ENCODE measurements at places on chromosomes 5 and 9.

DNA sequence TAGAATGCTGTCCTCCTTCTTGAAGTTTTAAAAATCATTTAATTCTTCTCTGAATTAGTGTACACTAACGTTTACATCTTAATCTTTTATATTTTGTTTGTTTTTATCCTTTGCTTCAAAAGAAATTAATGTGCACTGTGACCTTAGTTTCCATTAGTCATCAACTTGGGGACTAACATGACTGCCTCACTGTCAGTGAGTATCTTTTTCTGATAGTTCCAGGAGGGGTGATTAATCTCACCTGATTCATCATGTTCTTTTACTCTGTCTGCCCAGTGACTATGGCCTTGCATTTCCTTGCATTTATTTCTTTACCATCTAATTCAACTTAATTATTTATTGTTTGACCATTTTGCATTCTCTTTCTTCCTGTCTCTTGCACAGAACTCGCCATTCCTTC lies 33.4 kb upstream of the NR3C1 start:
- DNase-seq: no peak

GRCh38 chr9:95067897-95068296 lies 249.6 kb downstream of the FANCC start:
- DNase-seq: peak; percentile 45

- no peak for DNase-seq
Observed at GRCh38 chr5:153991168-153991567, 47.5 kb downstream of the FAM114A2 start.

GRCh38 chr9:107345327-107345726 lies 62.2 kb downstream of the RAD23B start:
- peak; percentile 50 for DNase-seq

DNA sequence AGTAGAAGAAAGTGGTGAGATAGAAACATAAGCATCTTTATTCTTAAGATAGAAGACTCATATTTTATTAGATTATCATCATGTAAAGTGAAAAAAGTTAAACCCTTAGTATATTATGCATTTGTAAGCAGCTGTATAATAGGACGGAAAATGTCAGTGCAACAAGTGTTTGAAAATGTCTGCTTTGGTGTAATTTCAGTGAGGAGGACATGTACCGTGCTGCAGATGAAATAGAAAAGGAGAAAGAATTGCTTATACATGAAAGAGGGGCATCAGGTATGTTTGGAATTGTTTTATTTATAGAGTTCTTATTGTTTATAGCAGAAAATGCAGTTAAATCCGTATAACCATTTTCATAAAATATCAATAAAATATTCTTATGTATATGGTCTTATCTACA lies 8.9 kb downstream of the OTULIN start:
- no peak for DNase-seq

GRCh38 chr5:102211165-102211564 lies 84.9 kb downstream of the SLCO4C1 start:
- no peak for DNase-seq

DNA sequence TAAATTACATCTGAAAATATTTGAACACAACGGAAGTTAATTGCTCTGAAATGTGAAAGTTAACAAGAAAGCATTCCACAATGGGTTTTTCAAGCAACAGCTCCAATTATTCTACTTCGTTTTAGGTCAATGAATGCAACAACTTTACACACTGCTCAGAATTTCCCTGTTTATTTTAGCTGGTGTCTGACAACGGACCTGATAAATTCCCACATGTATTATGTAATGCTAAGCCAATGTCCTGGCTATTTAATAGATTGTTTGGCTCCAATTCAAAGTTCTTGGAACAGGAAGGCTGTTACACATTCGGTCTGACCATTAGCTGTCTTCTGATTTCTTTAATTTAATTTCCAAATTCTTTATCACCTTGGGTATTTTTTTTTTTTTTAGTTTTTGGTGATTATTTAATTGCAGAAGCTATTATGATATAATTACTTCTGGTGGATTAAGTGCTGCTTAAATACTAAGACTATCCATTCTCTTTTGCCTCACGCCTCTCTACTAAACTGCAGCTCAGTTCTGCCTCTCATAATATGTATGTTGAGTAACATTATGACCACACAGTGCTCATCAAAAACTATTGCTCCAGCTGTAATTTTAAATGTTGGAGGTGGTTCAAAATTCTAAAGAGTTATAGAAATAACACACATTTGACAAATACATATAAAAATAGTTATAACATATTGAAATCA lies 57.9 kb downstream of the MEF2C start:
- DNase-seq: peak; percentile 59

DNA sequence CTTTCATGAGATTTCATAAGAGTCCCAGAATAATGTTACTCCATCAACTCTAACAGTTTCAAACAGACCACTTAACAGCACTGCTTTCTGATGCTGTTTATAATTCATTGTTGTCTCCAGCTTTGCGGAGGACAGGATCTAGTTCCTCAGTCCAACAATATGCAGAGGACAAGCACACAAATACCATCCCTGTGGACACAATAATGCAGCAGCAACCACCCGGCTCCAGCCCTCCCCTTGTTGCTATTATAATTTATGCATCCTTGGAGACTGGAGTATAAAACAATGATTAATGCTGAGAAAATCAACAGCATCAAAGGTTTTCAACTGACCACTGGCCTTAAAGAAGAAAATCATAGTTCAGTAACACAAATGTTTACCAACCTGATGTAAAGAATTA lies 108.3 kb downstream of the DENND1A start:
- no peak for DNase-seq

GRCh38 chr9:126791406-126792230 lies 13.2 kb upstream of the ZBTB43 start:
- DNase-seq: peak; percentile 83

GRCh38 chr5:173735184-173735583 lies 118.7 kb upstream of the BOD1 start:
- DNase-seq: no peak

DNA sequence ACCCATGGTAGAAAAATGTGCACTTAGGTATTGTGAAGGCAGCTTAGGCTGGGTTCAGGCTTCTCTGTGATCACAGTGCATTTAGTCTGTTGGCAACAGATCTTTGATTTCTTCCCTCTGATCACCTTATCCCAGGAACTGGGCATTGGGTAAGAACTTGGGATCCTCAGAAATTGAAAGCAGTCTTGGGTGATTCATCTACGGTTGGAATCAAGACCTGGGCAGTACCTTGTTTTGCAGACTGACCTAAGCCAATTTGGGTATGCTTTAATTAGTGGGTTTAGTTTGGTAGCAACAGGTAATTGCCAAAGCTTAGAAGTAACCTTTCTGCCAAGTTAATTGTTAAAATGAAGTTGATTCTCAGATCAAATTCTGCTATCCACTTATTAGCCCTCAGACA lies 17.8 kb downstream of the ENTREP1 start:
- DNase-seq: no peak

DNA sequence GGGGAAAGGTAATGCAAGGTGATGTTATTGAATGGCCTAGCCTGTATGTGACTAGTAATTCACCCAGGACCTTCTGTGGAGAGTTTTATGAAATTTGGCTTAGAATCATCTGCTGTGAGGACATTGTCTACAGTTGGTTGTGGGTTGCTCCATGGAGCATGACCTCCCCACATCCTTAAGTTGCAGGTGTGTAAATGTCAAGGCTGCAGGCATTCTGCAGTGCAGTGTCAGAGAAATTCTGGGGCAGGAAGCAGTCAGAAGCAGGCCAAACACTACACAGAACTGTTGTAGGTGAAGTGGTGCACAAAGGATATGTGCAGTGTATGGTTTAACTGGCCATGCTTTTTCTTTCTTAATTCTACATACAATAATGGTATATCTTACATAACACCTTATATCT lies 588.3 kb downstream of the EBF1 start:
- no peak for DNase-seq

DNA sequence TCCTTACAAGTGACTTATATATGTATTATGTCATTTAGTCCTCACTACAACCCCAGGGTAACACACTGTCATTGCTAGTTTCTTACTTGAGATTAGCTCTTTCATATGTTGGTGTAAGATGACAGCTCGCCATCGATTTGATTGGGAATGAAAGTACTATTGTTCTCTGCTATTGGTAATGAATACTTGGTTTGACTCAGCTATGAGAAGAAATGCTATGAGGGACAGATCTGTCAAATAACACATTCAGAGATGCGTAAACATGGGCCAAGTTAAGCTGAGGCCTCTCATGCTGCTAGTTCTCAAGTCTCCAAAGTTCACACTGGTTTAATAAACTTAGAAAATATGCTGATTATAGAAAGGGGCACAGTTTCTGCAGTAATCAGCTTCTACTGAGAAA lies 142.7 kb downstream of the SGCD start:
- DNase-seq: no peak

DNA sequence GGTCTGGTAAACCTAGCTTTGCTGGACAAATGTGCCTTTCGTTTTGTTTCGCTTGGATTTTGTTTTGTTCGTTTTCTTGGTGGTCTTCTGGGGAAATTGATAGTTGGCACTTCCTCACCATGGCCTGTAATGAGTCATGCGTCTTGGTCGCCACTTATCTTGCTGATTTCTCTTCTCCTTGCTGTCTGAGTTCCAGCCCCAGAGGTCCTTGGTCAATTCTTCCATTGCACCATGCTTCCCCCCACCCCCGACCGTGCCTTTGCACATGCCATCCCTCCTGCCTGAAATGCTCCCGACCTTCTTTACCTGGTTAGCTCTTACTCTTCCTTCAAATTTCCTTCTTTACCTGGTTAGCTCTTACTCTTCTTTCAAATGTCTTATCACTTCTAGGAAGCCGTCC lies 168.7 kb upstream of the MSX2 start:
- DNase-seq: no peak

DNA sequence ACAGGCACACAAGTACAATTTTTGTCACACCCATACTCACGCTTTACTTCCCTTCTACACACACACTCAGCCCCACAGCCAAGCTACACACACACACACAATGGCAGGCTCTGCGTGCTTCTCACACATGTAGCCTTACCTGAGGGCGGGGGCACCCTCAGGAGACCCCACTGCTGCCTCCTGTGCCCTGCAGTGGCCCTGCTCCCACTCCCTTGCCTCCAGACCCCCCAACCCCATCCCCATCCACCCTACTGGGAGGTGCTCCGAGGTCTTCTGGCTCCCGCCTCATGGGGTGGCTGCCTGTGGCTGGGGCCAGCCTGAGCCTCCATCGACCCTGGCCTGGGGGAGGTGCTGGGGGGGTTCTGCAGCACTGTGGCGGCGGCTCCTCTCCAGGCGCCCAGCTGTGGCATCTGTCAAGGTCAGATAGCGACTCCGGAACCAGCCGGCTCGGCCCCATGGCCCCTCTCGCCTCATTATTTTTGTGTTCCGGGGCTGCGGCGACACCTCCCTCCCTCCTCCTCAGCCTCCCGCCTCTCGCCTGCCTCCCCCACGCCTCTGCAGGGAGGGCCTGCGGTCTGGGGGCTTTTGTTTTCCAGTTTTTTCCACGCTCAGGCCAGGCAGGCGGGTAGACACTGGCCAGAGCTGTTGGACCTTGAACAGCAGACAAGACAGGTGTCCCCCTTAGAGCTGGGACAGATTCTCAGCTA lies 21.7 kb downstream of the CXXC5 start:
- no peak for DNase-seq

- DNase-seq: no peak
Observed at GRCh38 chr5:136427426-136427825, 62.1 kb upstream of the TRPC7 start.

GRCh38 chr9:9574080-9574479 lies 1038.7 kb downstream of the PTPRD start:
- DNase-seq: no peak

Measured in fibroblast of skin of back (primary cell).